ENCODE measurements at places on chromosomes 2 and 18. TPM values are rescaled to one million over a fixed set of nuclear protein-coding genes. Genes with fewer than 3 reads are reported as not detected.

DNA sequence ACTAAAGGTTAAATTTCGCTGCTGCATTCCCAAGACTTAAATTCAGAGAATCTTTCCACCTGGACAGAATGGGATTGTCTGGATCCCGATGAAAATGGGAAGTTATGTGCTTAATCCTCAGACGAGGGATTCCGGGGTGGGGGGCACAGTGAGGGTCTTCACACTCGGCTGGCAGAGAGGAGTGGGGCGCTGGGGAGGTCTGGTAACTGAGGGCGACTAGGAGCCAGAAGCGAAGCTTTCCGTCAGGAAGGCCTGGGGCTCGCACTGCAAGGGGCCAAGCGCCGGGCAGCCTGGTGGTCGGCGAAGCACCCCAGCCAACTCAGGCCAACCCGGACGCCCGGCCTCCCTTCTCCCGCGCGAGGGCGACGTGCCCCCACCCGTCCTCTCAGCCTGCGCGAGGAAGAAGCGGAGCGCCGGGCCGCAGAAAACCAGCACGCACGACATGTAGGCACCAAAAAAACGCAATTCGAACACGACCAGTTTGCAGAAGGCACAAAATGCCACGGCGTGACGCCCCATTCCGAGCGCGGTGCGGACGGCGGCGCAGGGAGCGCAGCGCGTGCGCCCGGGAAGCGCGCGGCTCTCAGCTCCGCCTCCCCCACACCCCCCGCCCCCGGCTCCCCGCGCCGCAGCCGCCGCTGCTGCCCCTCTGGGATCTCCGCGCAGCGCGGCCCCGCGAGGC is 188.1 kb downstream of the ZEB2 start:
- peaks cover 15% of the 10 kb centered on the region for H3K4me1 ChIP-seq
- peak overlapping the region; percentile 70 for H3K27ac ChIP-seq
- no peaks in the 10 kb centered on the region for H3K27me3 ChIP-seq
- DNase-seq, result peak; percentile 88

- H3K4me1 ChIP-seq, result no peaks in the 10 kb centered on the region
- no peaks in the 10 kb centered on the region for H3K27me3 ChIP-seq
- no peak overlapping the region for H3K4me3 ChIP-seq
- H3K27ac ChIP-seq, result no peak overlapping the region
- H3K36me3 ChIP-seq, result peaks cover 9% of the 10 kb centered on the region
These were observed 123.7 kb downstream of the PIK3C3 start for GRCh38 chr18:42078711-42079110.

GRCh38 chr2:164388511-164388910 is 232.8 kb downstream of the GRB14 start:
- no peaks in the 10 kb centered on the region for H3K27me3 ChIP-seq
- H3K4me1 ChIP-seq, result peaks cover 14% of the 10 kb centered on the region
- peak; percentile 72 for DNase-seq
- H3K36me3 ChIP-seq, result no peaks in the 10 kb centered on the region

The KCNJ3 gene
- total RNA-seq, result not detected

DNA sequence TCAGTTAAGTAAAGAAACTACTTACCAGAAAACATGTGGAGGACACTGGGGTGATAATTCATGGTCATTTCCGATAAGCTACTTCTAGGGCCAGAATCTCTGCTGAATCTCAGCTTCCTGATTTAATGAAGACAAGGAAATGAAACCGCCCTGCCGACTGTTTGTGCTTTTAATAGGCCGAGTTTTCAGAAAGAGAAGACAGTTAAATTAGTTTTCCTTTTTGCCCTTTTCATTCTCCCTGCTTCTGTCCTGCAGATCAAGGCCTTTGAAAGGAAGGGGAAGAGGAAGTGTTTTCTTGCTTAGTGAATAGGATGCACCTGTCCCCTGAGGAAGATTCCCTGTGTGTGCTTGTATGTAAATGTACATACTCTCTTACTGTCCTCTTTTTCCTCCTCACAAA is 126.6 kb downstream of the SH3RF3 start:
- DNase-seq, result no peak
- H3K4me3 ChIP-seq, result no peak overlapping the region
- peaks cover 37% of the 10 kb centered on the region for H3K4me1 ChIP-seq
- no peak overlapping the region for H3K27ac ChIP-seq

DNA sequence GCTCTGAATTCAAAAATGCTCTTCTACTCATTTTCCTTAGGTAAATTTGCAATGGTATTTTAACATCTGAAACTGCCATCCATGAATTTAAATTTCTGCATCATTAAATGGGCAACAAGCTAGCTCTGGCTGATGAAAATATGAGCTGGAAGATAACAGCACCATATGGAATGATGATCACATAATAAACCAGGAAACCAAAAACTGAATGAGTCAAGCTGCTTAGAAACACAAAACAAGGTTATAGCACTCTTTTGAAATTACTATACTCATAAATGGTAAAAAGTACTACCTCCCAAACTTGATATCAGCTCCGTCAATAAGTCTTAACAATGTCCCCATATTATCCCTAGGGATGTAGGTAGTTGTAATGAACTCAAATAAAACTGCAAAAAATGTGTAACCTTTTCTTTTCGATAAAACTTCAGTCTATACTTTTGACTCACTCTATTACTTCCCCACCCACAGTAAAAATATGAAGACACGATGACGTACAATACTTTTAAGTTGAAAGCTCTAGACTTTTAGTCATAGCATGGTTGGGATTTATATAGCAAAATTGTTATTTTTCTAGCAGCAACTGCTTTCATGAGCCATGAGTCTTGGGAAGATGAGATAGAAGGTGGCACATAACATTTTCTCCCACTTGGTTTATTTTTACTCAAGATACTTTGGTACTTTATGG is 396.7 kb downstream of the CDH2 start:
- no peaks in the 10 kb centered on the region for H3K4me1 ChIP-seq
- H3K27ac ChIP-seq, result no peak overlapping the region
- no peak overlapping the region for H3K4me3 ChIP-seq
- no peaks in the 10 kb centered on the region for H3K36me3 ChIP-seq

DNA sequence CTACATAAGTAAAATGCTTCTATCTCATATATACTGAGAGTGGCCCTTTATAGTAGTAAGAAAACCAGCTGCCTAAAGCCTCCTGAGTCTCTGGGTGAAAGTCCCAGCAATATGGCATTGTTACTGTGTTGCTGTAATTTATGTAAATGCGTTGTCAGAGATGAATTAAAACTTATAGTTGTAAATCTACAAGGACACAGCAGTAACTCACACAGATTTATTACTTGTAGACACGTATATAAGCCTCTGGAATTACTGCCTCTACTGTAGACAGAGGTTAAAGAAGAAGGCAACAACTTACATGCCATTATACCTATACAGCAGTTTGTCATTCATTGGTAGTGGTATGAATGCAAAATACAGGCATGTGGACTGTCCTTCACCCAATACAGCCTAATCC is 169.1 kb upstream of the BOD1L2 start:
- no peak overlapping the region for H3K4me3 ChIP-seq
- no peaks in the 10 kb centered on the region for H3K36me3 ChIP-seq
- H3K27ac ChIP-seq, result no peak overlapping the region

DNA sequence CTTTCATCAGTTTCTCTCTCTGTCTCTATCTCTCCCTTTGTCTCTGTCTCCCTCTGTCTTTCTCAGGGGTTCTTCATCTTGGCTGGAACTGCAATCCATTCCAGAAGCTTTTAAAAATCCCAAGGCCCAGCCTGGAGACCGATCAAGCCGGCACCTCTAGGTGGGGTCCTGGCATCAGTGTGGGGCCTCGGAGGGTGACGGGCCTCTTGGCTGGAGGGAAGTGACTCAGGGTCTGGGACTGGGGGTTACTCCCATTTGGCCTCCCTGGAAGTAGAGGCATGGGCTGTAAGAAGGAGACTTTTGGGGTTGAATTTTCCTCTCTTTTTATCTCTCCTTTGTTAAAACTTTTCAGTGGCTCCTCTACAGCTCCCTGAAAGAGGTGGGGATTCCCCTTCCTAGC is 52.8 kb upstream of the OTOF start:
- no peaks in the 10 kb centered on the region for H3K4me1 ChIP-seq
- no peak for DNase-seq
- no peak overlapping the region for H3K4me3 ChIP-seq
- no peaks in the 10 kb centered on the region for H3K36me3 ChIP-seq
- H3K27me3 ChIP-seq, result peaks cover 6% of the 10 kb centered on the region

GRCh38 chr2:9965119-9965822 is 13.8 kb downstream of the GRHL1 start:
- H3K4me1 ChIP-seq, result no peaks in the 10 kb centered on the region
- H3K27ac ChIP-seq, result no peak overlapping the region
- H3K4me3 ChIP-seq, result no peak overlapping the region

- H3K4me1 ChIP-seq, result peaks cover 17% of the 10 kb centered on the region
- no peak overlapping the region for H3K4me3 ChIP-seq
- no peaks in the 10 kb centered on the region for H3K36me3 ChIP-seq
These were observed 467.1 kb downstream of the MBD2 start for GRCh38 chr18:53757328-53757727.

- peaks cover 11% of the 10 kb centered on the region for H3K4me1 ChIP-seq
- H3K4me3 ChIP-seq, result no peak overlapping the region
- H3K27me3 ChIP-seq, result no peaks in the 10 kb centered on the region
- H3K36me3 ChIP-seq, result peaks cover 10% of the 10 kb centered on the region
- no peak for DNase-seq
These were observed 176.3 kb downstream of the SEPTIN10 start for GRCh38 chr2:109437325-109438090.

- peak overlapping the region; percentile 81 for H3K27ac ChIP-seq
- no peak overlapping the region for H3K4me3 ChIP-seq
- no peaks in the 10 kb centered on the region for H3K36me3 ChIP-seq
- H3K4me1 ChIP-seq, result peaks cover 43% of the 10 kb centered on the region
These were observed 178.8 kb upstream of the HS6ST1 start for GRCh38 chr2:128497461-128497860.

DNA sequence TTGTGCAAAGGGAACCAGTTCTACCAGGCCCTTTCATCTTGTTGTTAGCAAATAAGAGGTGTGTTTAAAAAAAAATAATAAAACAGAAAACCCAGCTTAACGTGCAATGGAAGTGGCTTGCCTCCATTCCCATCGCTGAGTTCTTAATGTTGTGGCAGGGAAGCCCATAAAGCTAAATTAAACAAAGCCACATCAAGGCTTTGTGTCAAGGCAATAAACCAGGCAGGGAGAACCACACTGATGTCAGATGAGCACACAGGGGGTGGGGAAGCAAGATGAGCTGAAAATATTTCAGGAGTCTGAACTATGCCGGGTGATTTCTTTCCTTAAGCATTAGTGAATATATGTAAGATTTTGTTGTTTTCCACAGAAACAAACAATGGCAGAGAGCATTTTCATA is 73.5 kb downstream of the PHLPP1 start:
- H3K27ac ChIP-seq, result no peak overlapping the region
- H3K4me1 ChIP-seq, result peaks cover 28% of the 10 kb centered on the region
- DNase-seq, result peak; percentile 48
- no peak overlapping the region for H3K4me3 ChIP-seq

GRCh38 chr2:55119711-55120487 is 69.6 kb upstream of the RTN4 start:
- no peak overlapping the region for H3K27ac ChIP-seq
- H3K27me3 ChIP-seq, result no peaks in the 10 kb centered on the region
- H3K4me1 ChIP-seq, result peaks cover 40% of the 10 kb centered on the region

DNA sequence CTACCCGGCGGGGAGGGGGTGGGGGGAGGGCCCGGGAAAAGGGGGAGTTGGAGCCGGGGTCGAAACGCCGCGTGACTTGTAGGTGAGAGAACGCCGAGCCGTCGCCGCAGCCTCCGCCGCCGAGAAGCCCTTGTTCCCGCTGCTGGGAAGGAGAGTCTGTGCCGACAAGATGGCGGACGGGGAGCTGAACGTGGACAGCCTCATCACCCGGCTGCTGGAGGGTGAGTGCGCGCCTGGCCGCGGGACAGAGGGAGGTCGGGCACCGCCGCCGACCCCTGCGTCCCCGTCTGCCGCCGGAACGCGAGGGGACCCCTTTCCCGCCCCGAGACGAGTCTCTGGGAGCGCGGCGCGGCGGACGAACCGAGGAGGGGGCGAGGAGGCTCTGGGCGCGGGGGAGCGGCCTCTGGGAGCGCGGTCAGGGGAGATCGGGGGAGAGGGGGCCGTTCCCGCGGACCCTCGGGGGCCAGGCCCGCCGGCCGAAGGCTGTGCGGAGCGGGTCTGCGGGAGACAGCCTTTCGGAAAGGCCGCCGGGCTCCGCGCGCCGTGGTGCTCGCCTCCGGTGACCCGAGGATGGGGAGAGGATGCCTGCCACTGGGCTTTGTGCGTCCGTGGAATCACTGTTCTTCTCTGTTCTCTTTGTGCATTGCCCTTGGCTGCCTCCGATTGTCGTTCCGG is 463 bp downstream of the PPP1CB start:
- peak overlapping the region; percentile 94 for H3K4me3 ChIP-seq
- H3K27ac ChIP-seq, result peak overlapping the region; percentile 95
- H3K36me3 ChIP-seq, result peaks cover 12% of the 10 kb centered on the region
- H3K27me3 ChIP-seq, result no peaks in the 10 kb centered on the region

GRCh38 chr2:31581124-31581795 is 522 bp upstream of the SRD5A2 start:
- H3K4me3 ChIP-seq, result no peak overlapping the region
- H3K27ac ChIP-seq, result no peak overlapping the region
- peaks cover 20% of the 10 kb centered on the region for H3K27me3 ChIP-seq
- H3K4me1 ChIP-seq, result no peaks in the 10 kb centered on the region

The ELOA2 gene
- not detected for total RNA-seq

The ATG16L1 gene
- 54.3 TPM for total RNA-seq

- DNase-seq, result no peak
- no peak overlapping the region for H3K27ac ChIP-seq
- no peaks in the 10 kb centered on the region for H3K27me3 ChIP-seq
- no peaks in the 10 kb centered on the region for H3K4me1 ChIP-seq
- no peak overlapping the region for H3K4me3 ChIP-seq
These were observed 18.5 kb upstream of the NFE2L2 start for GRCh38 chr2:177282787-177283572.

DNA sequence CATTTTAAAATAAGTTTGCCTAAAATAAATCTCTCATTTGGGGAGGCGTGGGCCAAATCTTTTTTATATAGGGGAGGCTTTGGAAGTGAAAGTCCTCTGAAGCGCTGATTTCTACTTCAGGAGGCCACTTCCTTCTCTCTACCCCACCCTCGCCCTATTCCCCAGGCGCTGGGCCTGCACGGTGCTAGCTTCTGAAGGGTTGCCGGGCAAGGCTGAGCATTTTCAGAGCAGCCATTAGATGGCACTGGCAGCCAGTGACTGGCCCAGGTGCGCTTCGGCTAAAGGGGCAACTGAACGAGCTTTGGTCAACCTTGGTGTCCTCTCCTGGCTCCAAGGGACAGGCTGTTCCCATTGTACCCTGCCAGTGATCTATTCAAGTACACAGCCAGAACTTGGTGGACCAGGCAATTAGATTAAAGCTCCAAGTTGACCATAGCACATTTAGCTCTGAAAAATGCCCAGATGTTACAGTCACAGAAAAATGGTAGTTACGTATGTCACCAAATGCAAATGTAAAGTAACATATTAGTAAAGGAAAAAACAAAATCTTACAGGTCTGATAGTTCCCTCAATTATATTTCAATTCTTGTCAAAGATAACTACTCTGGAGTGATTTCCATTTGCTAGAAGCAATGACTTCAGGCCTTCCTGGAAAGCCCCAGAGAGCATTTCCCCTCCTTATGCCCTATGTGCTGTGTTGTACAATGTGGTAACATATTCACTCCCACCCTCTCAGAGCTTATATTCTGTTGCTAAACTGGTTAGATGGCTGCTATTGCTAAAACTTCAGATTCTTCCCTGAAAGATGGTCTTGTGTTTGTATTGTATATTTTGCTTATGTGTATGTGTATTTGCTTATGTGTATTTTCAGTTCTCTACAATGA is 2.1 kb downstream of the POMC start:
- no peak overlapping the region for H3K27ac ChIP-seq
- H3K4me1 ChIP-seq, result peaks cover 5% of the 10 kb centered on the region
- no peak overlapping the region for H3K4me3 ChIP-seq
- no peak for DNase-seq
- no peaks in the 10 kb centered on the region for H3K36me3 ChIP-seq

Data from SJSA1 (cell line).